ENCODE measurements at places on chromosomes 5 and 9.
A peak's percentile ranks its signal among the peaks of the same experiment; 100 is the strongest.

- peak; percentile 96 for DNase-seq
Observed at GRCh38 chr5:134176511-134177368, at the start of gene SKP1. SKP1 (minus strand) TSS chr5:134176950; CDS start chr5:134174022, 2,928 bp downstream.

- no peak for DNase-seq
Observed at GRCh38 chr5:28703651-28704260, 1665.4 kb upstream of the CDH9 start.

GRCh38 chr9:121498487-121499176 is 1.0 kb downstream of the GGTA1 start:
- peak; percentile 64 for DNase-seq

GRCh38 chr9:78769690-78770089 is 472.8 kb downstream of the PSAT1 start:
- DNase-seq = no peak
